ENCODE measurements at places on chromosomes 7 and 10. TPM values are rescaled to one million over a fixed set of nuclear protein-coding genes. Genes with fewer than 3 reads are reported as not detected.
A peak's percentile ranks its signal among the peaks of the same experiment; 100 is the strongest.

Gene TYW1B
- 1.5 TPM for total RNA-seq

Gene RSU1
- 96.4 TPM for total RNA-seq

Gene ACSL5
- total RNA-seq = 0.71 TPM

Gene NPSR1
- total RNA-seq = not detected

Gene FGFR2
- total RNA-seq = not detected

Gene GSTK1
- total RNA-seq = 233 TPM

Gene AZGP1
- not detected for total RNA-seq

Gene NYAP1
- total RNA-seq = 0.23 TPM

Gene RTKN2
- total RNA-seq = 8.6 TPM

Gene GIMAP6
- not detected for total RNA-seq

- no peak for DNase-seq
These were observed 179.0 kb downstream of the DIP2C start for GRCh38 chr10:510415-510881.

GRCh38 chr10:104260775-104261115 is 6.1 kb downstream of the GSTO1 start:
- peak; percentile 65 for DNase-seq

DNA sequence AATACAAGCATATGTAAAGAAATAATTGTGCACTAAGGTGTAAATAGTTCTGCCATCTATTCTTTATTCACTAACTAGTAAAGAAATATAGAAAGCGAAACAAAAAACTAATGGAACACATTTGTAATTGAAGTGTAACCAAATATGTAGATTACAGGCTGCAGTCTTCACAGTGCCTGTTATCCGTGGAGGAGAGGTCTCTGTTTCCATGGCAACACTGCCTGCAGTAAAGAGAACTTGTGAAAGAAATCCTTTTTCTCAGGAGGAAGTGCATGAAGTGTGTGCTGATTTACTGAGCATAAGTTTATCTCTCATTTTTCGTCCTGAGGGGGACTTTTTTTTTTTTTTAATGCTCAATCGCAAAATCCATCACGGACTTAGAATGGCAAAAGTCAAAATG is 102.5 kb downstream of the APBB1IP start:
- no peak for DNase-seq

DNA sequence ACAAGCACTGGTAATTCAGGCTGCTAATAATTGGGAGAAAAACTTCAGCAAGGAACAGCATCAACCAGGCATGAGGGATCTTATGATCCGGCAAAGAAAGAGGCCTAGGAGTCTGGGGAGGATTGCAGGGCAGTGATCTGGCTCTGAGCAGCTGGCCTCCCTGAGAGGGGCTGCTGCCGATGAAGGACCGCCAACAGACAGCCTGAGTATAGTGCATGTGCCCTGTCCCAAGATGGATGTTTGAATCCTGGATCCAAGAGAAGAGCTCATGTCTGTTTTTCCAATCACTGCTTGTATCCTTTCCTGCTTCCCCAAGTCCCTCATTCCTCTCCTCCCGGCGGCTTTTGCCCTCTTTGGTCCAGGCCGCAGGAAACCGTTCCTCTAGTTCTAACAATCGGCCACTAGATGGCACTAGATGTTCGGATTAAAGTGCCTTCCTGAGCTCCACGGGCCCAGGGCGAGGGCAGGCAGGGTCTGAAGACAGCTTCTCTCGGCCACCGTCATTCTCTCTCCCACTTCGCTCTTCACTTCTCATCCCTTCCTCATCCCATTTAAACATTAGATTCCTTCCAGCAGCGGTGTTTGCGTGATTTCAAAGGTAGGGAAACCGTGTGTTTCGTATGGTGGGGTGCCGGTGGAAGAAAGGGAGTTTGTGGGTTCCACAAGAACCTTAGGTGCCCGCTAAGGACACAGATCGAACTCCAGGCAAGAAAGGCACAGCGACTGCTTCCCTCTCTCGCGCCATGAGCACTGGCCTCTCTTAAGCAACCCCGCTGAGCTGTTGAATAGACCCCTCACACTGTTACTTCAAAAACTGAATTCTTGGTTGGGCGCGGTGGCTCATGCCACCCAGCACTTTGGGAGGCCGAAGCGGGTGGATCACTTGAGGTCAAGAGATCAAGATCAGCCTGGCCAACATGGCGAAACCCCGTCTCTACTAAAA is 82.4 kb downstream of the ADCYAP1R1 start:
- DNase-seq = peak; percentile 66

DNA sequence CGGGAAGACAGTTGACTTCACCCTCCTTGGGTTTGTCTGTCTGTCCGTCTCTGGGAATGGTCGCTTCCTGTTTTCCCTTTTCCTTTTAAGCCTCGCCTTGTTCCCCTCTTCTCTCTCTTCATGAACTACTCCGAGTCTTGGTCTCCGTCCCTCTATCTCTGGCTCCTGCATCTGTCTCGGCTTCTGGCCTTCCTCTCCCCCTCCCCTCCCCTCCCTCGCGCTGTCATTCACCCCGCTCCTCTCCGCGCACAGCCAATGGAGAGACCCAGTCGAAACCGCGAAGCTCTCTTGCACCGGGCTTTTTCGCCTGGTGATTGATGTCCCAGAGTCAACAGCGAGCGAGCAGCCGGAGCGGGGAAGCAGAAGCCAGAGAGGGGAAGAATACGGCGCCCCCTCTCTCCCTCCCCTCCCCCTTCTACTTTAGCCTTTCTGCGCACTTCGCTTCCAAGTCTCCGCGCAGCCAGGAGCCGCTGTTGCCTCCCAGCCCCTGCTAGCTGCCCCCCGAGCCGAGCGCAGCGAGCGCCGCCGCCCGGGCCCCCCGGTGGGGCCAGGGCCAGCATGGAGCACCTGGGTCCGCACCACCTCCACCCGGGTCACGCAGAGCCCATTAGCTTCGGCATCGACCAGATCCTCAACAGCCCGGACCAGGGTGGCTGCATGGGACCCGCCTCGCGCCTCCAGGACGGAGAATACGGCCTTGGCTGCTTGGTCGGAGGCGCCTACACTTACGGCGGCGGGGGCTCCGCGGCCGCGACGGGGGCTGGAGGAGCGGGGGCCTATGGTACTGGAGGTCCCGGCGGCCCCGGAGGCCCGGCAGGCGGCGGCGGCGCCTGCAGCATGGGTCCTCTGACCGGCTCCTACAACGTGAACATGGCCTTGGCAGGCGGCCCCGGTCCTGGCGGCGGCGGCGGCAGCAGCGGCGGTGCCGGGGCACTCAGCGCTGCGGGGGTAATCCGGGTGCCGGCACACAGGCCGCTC is at the start of gene TLX1:
TSS of gene TLX1 (plus strand) at position 317 of the 978 bp plus-strand sequence. CDS start at position 559, 242 bp downstream.
- no peak for DNase-seq

DNA sequence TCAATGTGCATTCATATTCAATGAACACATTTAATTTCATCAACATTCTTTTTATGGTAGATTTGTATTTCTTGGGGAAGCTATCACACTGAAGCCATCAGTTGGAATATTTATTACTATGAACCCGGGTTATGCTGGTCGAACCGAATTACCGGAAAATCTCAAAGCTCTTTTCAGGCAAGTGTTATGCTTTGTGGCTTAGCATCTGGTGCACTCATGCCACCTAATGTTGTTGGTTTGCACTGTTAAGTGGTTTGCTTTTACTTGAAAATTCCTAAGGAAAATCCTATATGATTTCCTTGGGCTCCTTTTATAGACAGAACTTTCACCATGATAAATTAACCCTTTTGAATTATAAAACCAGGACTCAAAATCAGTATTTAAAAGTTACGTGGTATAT is 147.9 kb downstream of the DNAH11 start:
- DNase-seq = peak; percentile 1

DNA sequence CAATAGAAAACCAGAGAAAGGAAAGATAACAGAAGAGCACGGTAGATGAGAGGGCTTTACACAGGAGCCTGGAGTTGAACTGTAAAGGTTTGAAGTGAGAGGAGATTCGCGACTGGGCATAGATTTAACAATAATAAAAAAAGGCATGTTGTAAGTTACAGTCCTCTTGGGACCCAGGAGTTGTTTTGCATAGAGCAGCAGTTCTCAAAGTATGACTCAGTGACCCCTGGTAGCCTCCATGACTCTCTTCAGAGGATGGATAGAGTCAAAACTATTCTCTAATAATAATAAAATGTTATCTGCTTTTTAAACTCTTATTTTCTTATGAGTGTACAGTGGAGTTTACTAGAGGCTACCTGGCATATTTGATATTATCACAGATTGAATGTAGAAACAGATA is 262.3 kb downstream of the SORCS3 start:
- DNase-seq = peak; percentile 12

DNA sequence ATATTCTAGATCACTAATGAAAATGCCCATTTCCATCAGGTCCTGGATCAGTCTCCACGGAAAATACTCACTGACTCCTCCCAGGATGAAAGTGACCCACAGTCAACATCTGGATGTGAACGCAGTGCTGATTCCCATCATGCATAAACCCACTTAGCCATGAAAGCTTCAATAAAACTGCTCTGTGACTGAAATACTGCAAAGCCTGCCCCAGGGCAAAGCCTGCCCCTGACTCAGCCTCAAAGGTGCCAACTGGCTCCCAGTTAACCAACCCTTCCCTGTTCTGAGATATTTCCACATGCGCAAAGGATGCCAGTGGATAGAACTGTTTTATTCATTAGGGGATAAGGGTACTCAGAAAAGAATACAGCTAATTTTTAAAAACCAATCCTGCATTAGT is 24.0 kb downstream of the OSBPL3 start:
- DNase-seq = no peak

DNA sequence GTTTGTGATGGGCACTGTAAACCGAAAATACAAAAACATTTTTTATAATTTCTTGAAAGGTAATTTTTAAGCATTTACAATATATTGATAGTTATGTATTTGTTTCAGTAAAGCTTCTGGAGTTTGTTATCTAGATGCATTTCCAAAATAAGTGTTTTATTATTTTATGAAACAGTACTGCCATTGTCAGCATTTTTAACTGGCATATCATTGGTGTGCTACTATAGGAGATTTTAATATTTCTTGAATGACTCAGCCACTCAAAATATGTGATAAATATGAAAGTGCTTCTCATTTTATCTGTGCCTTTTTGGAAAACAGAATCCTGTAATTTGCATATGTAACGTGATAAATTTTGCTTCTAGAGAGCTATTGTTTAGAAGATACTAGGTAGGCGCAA is 97.9 kb downstream of the ANKIB1 start:
- peak; percentile 19 for DNase-seq

GRCh38 chr10:114174695-114175188 is 739 bp upstream of the CCDC186 start:
- DNase-seq = peak; percentile 47

- no peak for DNase-seq
These were observed 22.6 kb downstream of the WNT8B start for GRCh38 chr10:100485366-100485765.

DNA sequence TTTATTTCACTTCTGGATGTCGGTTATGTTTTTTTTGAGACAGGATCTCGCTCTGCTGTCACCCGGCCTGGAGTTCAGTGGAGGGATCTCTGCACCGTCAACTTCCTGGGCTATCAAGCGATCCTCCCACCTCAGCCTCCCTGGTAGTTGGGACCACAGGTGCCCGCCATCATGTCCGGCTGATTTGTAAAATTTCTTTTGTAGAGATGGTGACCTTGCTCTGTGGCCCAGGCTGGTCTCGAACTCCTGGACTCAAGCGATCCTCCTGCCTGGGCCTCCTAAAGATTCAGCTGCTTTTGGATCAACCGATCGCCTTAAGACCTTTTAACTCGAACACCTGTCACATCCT is 606 bp upstream of the RABGEF1 start:
- no peak for DNase-seq

- DNase-seq = no peak
These were observed 464.1 kb downstream of the SUGCT start for GRCh38 chr7:40598915-40599314.

GRCh38 chr10:55852900-55853299 is 508.2 kb downstream of the ZWINT start:
- DNase-seq = no peak

- DNase-seq = no peak
These were observed 38.4 kb downstream of the IL2RA start for GRCh38 chr10:6023661-6024333.

GRCh38 chr10:25666276-25666675 is 267.8 kb upstream of the MYO3A start:
- no peak for DNase-seq

DNA sequence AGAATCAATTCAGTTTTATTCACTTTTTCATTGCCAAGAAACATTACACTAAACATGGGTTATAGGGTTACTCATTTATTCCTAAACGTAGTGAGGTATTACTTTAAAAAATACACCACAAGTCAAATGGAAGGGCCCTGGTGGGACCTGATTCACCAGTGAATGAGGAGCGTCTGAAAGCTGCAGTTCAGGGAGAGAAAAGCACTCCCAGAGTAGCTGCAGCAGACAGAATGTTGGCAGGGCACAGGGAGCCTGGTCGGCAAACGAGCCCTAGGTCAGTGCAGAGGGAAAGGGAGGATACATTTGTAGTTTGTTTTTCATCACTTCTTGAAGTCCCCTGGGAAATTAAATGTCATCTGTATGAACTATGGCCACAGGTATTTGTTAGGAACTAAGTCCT is 361.7 kb upstream of the ETV1 start:
- DNase-seq = peak; percentile 11

- DNase-seq = no peak
These were observed 38.0 kb upstream of the LBX1 start for GRCh38 chr10:101267290-101267680.

DNA sequence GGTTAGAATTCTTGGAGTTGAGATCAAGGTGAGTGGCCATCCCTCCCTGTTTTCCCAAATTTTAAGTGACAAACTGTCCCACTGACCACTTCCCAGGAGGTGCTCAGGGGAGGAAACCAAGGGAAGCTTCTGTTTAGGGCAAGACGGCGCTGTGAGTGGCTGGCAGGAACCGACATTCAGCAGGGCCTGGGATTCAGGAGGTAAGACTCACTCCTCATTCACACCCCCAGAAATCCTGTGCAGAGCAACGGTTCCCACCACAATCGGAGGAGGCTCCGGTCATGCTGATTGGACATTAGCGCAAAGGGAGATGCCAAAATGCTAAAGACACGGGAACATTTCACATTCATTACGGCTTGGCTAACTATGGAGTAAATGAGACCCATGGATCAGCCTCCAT is 200.9 kb downstream of the GRID1 start:
- DNase-seq = no peak

DNA sequence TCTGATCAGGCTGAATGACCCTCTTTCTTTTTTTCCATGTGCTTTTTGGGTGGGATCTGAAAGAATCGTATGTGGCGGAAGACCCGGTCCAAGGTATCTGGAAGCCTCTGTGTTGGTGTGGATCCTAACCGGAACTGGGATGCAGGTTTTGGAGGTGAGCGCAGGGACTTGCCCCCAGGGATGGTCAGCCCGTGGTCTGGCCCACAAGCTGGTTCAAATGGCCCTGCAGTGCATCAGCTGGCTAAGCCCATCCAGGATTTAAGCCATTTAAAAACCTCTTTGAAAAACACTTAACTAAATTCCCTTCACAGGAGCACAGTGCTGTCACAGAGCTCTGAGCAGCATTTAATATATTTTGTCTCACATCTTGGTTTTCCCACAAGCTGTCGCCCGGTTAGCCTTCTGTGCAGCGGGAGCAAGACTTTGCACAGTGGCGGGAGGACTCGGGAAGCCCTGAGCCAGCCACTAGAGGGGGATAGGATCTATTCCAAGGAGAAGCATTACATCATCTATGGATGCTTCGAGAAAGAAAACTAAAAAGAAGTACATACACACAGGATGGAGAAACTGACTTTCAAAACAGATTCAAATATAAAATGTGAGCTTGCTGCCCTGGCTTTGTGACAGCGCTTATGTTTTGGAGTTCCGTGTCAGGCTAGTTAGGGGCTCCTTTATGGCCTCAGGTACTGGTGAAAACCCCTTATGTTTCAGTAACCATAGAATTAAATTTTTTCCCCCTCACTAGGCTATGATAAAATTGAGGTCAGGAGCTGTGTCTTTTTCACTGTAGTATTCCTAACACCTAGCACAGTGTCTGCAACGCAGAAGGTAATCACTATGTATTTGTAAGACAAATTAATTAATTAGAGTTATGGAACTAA is 11.3 kb downstream of the CPA2 start:
- DNase-seq = peak; percentile 75

- peak; percentile 66 for DNase-seq
These were observed 5.5 kb downstream of the CREB3L2 start for GRCh38 chr7:137996386-137996851.

All from LHCN-M2 (cell line).